GM18507 (cell line): ENCODE measurements at places on chromosomes 1 and 21.

DNA sequence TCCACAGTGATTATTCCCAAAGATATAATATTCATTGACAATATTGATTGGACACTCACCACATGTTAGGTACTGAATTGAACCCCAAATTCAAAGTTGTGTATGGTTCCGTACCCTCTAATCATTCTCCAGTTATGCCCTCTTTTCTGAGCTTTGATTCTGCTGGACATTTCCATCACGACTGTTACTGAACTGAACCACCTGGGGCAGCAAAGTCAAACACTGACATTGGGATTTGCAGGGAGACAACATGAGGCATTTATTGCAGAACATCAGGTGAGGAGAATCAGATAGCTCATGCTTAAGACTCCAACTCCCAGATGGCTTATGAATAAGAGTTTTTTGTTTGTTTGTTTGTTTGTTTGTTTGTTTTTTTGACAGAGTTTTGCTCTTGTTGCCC lies 420.9 kb downstream of the DISC1 start:
- DNase-seq, result no peak

- no peak for DNase-seq
These were observed 168.1 kb upstream of the BEND5 start for GRCh38 chr1:48944811-48945210.

- DNase-seq, result no peak
These were observed 208.8 kb upstream of the RAB4A start for GRCh38 chr1:229062135-229062534.

DNA sequence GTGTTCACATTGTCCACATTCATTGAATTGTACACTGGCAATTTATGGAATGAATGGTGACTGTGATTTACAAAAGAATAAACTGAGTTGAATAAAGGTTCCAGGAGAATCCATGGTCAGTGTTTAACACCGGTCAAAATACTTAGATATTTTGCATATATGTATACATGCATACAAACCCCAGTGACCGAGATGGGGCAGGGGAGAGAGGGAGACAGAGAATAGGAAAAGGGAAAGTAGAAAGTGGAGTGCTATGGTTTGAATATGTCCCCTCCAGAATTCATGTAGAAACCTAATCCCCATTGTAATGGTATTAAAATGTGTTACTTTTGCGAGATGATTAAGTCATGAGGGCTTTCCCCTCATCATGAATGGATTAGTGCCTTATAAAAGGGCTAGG lies 154.4 kb downstream of the TTLL7 start:
- DNase-seq, result no peak

DNA sequence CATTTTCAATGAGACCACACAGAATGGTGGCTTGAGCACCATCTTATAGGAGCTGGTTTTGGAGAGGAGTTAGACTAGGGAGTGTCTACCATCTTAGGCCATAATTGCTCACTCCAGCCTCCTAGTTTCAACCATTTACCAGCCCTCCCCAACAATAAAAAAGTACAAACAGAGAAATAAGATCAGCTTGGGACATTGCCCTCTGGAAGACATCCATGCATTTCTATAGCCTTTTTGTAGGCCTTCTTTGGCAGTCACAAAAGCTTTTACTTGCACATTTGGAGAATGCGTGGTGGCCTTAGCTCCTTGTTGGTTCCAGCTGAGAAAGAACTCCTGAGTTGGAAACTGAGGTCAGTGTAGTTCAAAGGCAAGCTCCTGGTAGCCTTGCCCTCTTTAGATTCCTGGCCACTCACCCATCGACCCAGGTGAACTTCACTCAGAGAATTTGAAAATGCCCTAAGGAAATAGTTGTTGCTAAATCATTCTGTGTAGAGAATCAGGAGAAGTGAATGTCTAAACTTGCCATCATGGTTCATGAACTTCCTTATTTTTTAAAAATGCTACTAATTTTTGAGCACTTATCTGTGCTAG lies 301.7 kb upstream of the PROX1 start:
- DNase-seq, result no peak

GRCh38 chr1:110859062-110859461 lies 13.9 kb upstream of the CD53 start:
- DNase-seq, result no peak

GRCh38 chr1:12773438-12773837 lies at the start of gene PRAMEF12:
TSS of gene PRAMEF12 (plus strand) at chr1:12773738. CDS start at chr1:12774868, 1,130 bp downstream.
- no peak for DNase-seq

- no peak for DNase-seq
These were observed 74.6 kb upstream of the MARK1 start for GRCh38 chr1:220453371-220453770.
